NCI-H2029 (cell line): ENCODE measurements at places on chromosomes 4 and X.
A peak's percentile ranks its signal among the peaks of the same experiment; 100 is the strongest.

GRCh38 chr4:74244049-74244448 lies 64.2 kb upstream of the EPGN start:
- no peak for DNase-seq

DNA sequence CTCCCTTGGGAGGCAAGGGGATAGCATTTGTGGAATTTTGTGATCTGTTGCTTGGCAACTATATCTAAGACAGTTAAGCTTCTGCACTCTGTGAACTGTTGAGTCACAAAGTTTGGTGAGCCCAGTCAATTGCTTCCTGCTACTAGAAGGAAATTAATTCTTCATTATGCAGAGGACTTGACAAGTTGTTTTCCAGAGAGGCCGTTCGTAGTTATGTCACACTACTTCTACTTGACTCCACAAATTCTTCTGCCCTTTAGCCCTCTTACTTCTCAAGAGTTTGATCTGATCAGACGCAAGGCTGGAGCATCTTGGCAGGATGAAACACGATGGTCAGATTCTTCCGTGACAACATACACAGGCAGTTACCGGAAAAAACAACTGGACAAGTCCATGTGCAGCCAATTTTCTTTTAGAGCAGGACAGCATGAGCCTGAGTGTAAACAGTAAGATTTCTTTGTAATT lies at the start of gene C4orf51:
TSS of gene C4orf51 (plus strand) at position 156 of the 465 bp plus-strand sequence. CDS start at position 214, 58 bp downstream.
- no peak for DNase-seq

GRCh38 chr4:6617246-6617645 lies 23.2 kb upstream of the MRFAP1 start:
- DNase-seq: no peak

DNA sequence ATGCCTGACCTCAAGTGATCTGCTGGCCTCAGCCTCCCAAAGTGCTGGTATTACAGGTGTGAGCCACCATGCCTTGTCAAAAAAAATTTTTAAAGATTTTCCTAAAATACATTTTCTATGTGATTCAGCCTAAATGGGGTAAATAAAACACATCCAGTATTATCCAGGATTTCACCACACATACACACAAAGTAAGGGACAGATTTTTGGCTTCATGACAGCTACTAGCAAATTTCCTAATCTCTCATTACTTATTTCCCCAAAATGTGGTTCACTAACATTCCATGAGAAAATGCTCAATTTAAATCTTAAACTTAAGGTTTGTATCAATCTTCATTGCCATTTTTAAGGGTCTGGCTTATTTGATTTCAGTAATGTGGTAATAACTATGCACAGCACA lies 348.5 kb upstream of the INTU start:
- no peak for DNase-seq

- DNase-seq: no peak
These were observed 385.2 kb upstream of the FAT1 start for GRCh38 chr4:187108845-187109244.

DNA sequence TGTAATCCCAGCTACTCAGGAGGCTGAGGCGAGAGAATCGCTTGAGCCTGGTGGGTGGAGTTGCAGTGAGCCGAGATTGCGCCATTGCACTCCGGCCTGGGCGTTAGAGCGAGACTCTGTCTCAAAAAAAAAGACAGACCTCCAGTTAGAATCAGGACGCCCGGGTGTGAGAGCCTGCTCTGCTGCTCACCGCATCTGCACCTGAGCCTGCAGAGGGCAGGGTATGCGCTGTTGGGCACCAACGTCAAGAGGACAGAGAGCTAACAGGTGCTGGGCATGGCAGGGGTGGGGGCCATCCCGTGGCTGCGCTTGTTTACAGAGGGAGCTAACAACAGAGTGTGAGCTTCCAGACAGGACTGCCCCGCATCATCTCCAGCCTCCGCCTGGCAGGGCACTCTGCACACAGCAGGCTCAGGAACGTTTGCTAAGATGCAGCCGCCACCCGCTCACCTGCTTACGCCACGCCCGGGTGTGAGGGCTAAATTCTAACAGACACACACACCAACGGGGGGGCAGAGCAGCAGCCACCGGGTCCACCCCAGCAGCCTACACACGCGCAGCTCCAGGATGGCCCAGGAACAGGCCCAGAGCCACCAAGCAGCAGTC lies 50.0 kb upstream of the CPLX1 start:
- DNase-seq: no peak

- no peak for DNase-seq
These were observed 52.9 kb downstream of the SLC7A11 start for GRCh38 chr4:138189206-138189605.

DNA sequence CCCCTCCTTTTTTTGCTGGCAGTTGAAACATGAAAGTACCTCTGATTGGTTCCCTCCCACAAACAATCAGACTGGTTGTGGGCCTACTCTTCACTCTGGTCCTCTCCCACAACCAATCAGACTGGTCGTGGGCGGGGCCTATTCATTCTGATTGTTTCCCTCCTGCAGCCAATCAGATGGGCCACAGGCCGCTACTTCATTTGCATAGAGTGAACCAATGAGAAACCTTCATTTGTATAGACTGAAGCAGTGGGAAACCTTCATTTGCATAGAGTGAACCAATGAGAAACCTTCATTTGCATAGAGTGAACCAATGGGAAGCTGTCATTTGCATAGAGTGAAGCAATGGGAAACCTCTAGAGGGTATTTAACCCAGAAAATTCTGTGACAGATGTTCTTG lies 55.2 kb downstream of the TRMT44 start:
- no peak for DNase-seq

- DNase-seq: peak; percentile 62
These were observed 19.5 kb downstream of the SMPX start for GRCh38 chrX:21738210-21738949.

DNA sequence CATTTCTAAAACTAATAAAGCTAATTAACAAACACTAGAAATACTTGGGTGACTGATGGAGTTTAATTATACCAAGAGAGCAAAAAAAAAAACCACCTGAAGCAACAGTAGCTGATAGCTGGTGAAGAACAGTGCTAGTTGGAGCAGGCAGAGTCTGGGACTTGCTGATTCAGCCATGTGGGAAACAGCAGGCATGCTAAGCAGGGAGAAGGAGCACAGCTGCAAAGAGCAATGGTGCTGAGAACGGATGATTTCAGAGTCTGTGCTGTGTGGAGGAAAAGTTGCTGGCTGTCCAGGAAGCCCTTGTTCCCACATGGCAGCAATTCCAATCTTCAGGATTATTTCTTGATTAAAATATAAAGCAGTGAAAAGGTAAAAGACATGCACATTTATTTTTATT lies 68.8 kb downstream of the NPY1R start:
- DNase-seq: no peak

DNA sequence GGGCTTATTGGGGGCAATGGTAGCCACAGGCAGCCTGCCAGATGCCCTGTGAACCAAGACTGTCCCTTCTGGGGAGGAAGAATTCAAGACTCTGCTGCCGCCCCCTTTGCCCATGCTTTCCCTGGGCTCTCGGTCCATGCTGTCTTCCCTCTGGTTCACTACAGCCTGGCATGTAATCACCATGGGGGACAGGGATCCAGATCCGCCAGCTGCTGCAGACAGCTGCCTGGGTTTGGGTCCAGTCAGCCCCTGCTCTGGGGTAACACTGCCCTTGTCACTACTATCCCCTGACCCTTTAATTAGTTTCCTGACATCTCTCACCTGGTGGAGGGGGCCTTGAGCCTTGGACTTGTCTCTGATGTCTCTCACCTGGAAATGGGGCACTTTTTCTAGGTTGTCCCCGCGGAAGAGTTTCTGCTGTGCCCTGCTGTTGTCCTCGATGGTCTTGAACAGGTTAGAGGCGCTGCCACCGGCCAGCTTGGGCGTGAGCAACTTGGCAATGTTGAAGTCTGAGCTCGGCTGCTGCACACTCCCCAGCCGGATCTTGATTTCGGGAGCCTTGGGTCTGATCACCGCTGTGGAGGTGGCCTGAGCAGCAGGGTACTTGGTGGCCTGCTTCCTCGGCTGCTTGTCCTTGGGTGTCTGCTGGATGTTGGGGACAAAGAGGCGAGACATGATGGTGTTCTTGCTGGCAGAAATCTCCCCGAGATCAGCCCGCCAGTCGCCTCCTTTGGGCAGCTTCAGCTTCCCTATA lies 6.4 kb downstream of the C4orf54 start:
- no peak for DNase-seq

DNA sequence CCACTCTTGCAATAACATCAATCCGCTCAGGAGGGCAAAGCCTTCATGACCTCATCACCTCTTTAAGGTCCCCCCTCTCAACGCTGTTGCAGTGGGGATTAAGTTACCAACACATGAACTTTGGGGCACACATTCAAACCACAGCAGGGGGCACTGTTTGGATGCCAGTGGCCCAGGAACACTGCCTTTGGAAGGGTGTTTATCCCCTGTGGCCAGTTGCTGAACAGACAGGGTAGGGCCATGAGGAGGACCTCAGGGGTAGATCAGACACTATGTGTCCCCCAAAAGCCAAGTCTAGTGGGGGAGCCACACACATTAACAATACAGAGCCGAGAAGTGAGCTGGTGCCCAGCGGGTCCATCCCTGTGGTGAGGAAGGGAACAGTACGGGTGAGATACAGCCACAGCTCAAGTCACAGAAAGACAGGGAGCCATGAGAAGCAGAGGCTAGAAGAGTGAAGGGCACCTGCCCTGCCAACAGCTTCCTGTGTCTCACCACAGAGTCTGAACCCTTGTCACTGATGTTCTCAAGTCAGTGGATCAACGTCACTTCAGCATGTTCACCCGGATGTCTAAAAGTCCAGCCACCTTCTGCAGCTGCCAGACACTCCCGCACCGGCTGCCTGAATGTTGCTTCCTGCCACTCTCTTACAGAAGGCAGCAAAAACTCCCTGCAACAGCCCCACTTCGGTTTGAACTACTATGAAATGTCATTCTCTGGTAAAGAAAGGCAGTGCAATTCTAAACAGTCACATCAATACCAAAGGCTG lies 19.9 kb upstream of the MXD4 start:
- DNase-seq: no peak

GRCh38 chr4:11343536-11343935 lies 85.2 kb downstream of the HS3ST1 start:
- no peak for DNase-seq

DNA sequence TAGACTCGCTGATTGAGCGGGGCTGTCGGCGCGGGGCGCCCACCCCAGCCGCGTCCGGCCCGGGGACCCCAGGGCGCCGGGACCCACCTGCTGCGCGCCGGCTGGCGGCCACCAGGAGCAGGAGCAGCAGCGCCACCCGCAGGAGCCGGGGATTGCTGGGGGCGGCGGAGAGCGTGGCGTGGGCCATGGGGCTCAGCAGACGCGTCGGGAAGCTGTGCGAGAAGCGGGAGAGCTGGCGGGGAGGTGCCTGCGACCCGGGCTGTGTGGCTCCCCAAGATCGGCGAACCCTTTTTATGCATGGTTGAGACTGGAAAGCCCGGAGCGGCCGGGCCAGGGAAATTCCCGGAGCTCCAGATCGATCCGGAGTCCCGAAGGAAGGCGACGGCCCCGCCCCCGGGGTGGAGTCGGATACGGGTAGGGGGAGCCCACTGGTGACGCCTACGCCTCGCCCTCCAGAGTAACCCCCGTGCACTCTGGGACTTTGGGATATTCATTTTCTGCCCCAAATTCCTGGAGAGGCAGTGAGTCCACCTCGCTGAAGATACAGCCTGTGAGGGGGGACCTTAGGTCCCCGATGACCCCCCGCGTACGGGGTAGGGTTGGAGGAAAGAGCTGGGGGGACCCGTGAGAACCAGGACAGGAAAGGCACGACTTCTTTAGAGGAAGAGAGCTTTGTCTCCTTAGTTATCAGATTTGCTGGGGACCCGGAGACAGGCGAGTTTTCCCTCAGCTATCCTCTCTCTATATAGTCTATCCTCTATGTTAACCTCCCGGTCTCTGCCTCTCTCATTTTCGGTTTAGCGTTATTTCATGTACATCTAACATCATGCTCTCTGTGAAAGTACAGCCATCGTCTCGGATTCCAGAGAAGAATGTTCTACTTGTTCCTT lies at the start of gene CXCL3:
TSS of gene CXCL3 (minus strand) at position 265 of the 890 bp plus-strand sequence. CDS start at position 187, 78 bp downstream.
- DNase-seq: no peak

DNA sequence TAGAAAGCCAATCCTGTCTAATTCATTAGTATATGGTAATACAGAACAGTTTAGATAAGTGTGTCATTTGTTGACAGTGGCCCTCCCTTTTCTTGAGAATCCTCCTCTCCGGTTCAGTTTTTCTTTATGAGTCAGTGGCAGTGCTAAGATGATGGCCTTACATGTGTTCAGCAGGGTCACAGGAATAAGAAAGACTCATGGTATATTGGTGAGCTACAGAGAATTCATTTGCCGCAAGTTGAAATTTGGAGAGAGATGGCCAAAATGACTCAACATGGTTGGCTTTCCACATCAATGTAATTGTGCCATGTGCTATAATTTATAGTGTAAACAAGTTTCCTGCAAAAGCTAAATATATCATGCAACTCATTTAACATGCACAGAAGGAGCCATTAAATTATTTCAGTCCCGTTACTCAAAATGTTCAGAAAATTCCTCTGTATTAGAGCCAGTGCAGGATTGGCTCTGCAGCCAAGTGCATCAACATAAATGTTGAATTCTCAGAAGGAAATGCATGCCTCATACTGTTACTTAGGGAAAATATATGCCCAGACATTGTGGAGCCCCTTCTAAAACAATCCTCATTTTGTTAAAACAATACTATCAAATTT lies 374.3 kb downstream of the AFF2 start:
- no peak for DNase-seq

DNA sequence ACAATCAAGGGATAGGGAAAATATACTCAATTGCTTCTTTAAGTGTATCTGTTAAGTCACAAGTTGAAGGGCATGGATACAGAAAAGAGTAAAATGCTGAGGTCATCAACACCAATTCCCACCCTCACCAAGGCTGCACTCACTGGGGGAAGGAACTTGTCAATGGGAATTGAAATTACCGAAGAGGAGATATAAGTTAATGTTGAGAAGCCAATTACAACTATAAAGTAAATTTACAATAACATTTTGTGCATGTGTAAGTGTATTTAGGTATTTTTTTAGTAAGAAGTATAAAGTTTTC lies 255.1 kb upstream of the KCNIP4 start:
- no peak for DNase-seq

DNA sequence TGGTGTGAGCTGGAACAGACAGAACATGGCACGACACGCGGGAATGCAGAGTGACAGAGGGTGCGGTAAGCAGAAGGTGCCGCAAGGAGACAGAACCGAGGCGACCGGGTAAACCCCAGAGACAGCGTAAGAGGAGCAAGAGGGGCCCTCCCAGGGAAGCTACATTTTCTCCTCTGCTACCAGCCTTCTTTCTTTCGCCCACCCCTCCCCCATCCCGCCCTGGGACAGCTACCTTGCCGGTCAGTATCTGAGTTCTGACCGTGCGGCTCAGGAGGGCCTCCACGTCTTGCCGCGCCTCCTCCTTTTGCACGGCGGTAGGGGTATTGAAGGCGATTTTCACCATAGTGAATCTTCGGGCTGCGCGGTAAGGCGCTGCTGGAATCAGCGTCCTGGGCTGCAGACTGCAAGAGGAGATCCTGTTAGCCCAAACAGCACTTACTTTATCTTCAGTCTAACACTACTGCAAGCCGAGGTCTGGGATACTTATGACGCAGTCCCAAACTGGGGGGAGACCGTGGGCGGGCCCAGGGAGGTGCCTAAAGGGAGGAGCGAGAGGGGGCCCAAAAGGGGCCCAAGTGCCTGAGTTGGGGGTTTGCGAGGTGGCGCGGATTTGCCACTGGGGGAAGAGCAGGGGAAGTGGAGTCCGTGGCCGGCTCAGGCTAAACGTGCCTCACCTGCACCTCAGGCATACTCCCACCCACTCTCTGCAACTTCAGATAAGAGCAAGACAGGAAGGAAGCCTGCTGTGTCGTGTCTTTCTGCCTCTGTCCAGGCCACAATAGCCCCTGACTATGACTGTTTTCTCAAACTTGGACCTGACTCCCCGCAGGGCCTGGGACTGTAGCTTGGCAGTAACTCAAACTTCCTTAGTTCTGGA lies at the start of gene ITM2A:
TSS of gene ITM2A (minus strand) at position 462 of the 877 bp plus-strand sequence. CDS start at position 343, 119 bp downstream.
- DNase-seq: no peak

- no peak for DNase-seq
These were observed 61.6 kb upstream of the MTMR8 start for GRCh38 chrX:64456828-64457227.

GRCh38 chr4:7151668-7152227 lies 40.6 kb upstream of the SORCS2 start:
- no peak for DNase-seq
